ENCODE measurements at places on chromosomes 6 and 20.

DNA sequence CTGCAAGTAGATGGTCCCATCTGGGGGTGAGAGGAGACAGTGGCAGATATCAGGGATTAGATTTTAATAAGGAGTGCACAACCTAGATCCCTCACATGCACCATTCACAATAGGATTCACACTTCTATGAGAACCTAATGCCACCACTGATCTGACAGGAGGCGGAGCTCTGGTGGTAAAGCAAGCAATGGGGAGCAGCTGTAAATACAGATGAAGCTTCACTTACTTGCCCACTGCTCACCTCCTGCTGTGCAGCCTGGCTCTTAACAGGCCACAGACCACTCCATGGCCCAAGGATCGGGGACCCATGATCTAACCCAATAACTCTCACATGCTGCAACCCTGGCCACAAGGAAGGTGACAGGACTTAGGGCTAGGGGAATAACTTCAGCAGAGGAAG lies 75.4 kb downstream of the ZNF133 start:
- no peak for DNase-seq

- no peak for DNase-seq
Measured at GRCh38 chr6:2619651-2620050, 131.1 kb downstream of the MYLK4 start.

GRCh38 chr6:138857775-138858174 lies 61.9 kb downstream of the ECT2L start:
- DNase-seq: no peak

- DNase-seq: no peak
Measured at GRCh38 chr20:57252559-57253162, 13.8 kb downstream of the BMP7 start.

DNA sequence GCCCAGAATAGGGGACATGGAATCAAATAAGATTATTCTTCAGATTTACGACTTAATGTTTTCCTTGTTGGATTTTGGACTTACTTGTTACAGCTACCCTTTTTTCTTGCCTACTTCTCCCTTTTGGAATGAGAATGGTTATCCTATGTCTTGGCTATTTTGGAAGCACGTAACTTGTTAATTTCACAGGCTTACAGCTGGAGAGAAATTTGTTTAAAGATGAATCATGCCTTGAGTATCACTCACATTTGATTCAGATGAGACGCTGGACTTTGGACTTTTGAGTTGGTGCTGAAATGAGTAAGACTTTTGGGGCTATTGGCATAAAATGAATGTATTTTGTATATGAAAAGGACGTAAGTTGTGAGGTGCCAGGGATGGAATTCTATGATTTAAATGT lies 83.3 kb downstream of the SMPDL3A start:
- no peak for DNase-seq

- DNase-seq: no peak
Measured at GRCh38 chr6:26205625-26206574, 118.7 kb downstream of the HFE start.

All from liver (tissue), 10 donors.